Stimulated activated CD4-positive, alpha-beta T cell treated with anti-CD3 and anti-CD28 coated beads, TNF-alpha, amount 100 ng/mL, for 24 hours (primary cell): ENCODE measurements at places on chromosomes 2 and 18.

- DNase-seq: no peak
These were observed 46.6 kb downstream of the RRM2 start for GRCh38 chr2:10169053-10169578.

DNA sequence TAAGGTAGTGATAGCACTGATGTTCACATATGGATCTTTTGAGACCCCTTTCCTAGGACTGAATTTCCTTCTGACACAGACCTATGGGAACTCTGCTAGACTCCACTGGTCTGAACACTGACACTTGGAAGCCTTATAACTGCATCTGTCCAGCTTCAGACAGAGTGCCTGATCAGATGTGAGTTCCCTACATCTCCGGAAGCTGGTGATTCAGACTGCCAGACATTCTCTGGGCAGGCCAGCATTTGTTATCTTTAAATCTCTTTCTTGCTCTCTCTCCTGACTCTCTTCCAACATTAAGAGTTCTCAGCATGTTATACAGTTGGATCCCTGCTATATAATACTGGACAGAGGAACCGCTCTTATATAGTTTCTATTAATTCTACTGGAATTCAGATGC is 408.5 kb downstream of the ZEB2 start:
- DNase-seq: no peak

- DNase-seq: no peak
These were observed 4.7 kb upstream of the KCNE4 start for GRCh38 chr2:223047260-223047761.

DNA sequence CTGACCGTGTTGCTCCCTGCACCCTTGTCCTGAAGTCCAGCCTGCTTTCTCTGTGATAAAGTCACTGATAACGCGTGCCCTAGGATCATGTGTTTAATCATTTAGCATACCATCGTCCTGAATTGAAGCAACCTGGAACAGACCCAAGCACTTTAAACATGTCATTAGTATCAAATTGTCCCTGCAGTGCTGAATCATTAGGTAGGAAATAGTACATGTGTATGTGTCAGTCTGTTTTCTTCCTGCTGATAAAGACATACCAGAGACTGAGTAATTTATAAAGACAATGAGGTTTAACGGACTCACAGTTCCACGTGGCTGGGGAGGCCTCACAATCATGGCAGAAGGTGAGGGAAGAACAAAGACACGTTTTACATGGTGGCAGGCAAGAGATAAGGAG is 2.8 kb downstream of the ASB18 start:
- no peak for DNase-seq

DNA sequence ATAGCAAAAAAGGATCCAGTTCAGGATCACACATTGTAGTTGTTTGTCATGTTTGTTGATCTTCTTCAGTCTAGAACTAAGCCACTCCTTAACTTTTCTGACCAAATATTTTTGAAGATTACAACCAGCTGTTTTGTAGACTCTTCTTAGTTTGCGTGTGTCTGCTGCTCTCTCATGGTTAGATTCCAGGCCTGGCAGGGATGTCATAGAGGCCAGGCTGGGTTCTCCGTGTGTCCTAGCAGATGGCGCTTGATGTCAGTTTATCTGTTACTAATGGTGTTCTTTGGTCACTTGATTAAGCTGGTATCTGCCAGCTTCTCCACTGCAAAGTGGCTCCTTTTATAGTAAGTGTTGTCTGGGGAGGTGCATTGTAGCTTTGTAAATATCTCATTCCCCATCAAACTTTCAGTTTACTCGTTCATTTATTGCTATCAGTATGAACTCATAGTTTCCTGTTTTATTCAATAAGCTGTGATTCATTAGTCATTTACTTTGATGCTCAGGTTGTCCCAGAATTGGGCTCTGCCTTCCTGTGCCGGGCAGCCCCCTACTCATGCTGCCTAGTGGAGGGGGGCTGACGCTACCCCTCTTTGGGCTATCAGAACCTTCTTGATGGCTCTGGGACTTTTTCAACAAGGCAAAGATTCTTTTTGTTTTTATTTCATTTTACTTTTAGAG is 42.1 kb downstream of the GRHL1 start:
- no peak for DNase-seq

DNA sequence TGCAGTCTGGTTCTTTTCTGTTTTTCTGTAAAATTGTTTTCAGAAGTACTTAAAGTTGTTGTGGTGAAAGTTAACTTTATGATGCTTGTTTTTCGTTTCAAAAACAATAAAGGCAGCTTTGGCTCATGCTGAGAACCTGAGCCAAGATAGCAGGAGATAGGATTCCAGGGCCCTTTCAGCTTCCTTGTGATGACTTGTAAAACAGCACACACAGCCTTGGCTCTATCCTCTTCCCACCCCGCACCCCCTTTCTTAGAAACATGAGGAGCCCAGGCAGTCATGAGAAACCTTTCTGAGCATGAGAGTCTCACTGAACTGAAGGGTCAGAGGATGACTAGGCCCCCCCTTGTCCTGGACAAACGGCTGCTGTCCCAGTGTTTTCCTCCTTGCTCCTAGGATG is 12.4 kb upstream of the CHRNA1 start:
- no peak for DNase-seq

GRCh38 chr2:137797641-137798040 is 166.6 kb upstream of the HNMT start:
- no peak for DNase-seq
